ENCODE measurements at places on chromosomes 5 and 9. TPM values are rescaled to one million over a fixed set of nuclear protein-coding genes. Genes with fewer than 3 reads are reported as not detected.
A peak's percentile ranks its signal among the peaks of the same experiment; 100 is the strongest.

GRCh38 chr5:56457887-56458812 lies 225.0 kb upstream of the ANKRD55 start:
- no peak overlapping the region for H3K4me3 ChIP-seq
- no peaks in the 10 kb centered on the region for H3K27me3 ChIP-seq
- no peaks in the 10 kb centered on the region for H3K4me1 ChIP-seq

The PCDHGA11 gene
- total RNA-seq = 5.0 TPM

- H3K36me3 ChIP-seq = no peaks in the 10 kb centered on the region
- no peak overlapping the region for H3K4me3 ChIP-seq
- no peak overlapping the region for H3K27ac ChIP-seq
- no peak for DNase-seq
Observed at GRCh38 chr5:90285581-90285980, 124.0 kb downstream of the CETN3 start.

- H3K4me3 ChIP-seq = no peak overlapping the region
- H3K27me3 ChIP-seq = no peaks in the 10 kb centered on the region
- H3K36me3 ChIP-seq = no peaks in the 10 kb centered on the region
- no peak for DNase-seq
- no peak overlapping the region for H3K27ac ChIP-seq
Observed at GRCh38 chr5:38927470-38927869, 81.7 kb downstream of the OSMR start.

- H3K27me3 ChIP-seq = no peaks in the 10 kb centered on the region
- H3K4me1 ChIP-seq = no peaks in the 10 kb centered on the region
- H3K4me3 ChIP-seq = no peak overlapping the region
- H3K36me3 ChIP-seq = no peaks in the 10 kb centered on the region
Observed at GRCh38 chr9:108108852-108109448, 619.4 kb upstream of the KLF4 start.

DNA sequence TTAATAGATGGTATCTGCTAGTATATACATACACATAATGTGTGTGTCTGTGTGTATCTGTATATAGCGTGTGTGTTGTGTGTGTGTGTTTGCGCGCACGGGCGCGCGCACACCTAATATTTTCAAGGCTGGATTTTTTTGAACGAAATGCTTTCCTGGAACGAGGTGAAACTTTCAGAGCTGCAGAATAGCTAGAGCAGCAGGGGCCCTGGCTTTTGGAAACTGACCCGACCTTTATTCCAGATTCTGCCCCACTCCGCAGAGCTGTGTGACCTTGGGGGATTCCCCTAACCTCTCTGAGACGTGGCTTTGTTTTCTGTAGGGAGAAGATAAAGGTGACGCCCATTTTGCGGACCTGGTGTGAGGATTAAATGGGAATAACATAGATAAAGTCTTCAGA lies 757 bp downstream of the FXN start:
- H3K36me3 ChIP-seq = no peaks in the 10 kb centered on the region
- H3K27ac ChIP-seq = peak overlapping the region; percentile 73
- DNase-seq = no peak

The SPINK13 gene
- total RNA-seq = 0.48 TPM

DNA sequence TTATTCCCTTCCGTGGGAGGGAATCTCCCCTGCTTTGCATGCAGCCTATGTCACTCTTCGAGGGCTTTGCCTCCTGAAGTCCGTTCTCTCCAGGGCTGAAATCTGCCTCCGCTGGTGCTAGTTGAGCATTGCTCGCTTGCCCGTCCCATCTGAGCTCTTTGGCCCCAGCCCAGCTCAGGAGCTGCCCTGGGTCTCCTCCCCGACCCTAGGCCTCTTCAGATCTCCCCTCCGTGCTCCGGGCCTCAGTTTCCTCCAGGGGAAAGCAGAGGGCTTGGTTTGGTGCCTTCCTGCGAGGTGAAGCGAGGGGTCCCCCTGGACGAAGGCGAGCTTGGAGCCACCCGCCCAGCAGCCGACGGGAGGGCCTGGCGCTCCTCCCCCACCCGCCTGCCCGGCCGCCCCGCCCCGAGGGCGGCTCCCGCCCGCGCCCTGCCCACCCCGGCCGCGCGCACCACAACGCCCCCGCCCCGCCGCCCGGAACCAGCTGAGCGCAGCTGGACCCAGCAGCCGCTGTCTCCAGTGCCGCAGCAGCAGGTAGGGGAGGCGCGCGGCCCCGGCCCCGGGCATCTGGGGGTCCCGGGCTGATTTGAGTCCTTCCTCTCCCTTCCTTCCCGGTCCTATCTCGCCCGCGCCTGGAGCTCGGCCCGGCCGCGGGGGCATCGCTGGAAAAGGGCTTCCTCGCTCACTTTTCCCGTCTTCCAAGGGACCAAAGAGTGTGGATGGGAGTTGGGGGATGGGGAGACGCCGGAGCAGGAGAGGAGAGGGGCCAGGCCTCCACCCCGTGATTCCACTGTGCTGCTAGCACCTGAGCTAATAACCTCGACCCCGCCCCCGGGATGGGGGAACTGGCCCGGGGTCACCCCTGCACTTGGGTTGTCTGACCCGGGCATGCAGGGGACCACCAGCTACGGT lies at the start of gene GSN:
Gene GSN, plus strand, starts transcription at position 474 of the 909 bp plus-strand sequence. CDS start 33,810 bp downstream, outside the sequence.
- peak within 1 kb of the TSS; percentile 93 for H3K27ac ChIP-seq
- no peaks in the 10 kb centered on the region for H3K36me3 ChIP-seq
- DNase-seq = peak; percentile 70
- H3K27me3 ChIP-seq = no peaks in the 10 kb centered on the region
- peak within 1 kb of the TSS; percentile 94 for H3K4me3 ChIP-seq

DNA sequence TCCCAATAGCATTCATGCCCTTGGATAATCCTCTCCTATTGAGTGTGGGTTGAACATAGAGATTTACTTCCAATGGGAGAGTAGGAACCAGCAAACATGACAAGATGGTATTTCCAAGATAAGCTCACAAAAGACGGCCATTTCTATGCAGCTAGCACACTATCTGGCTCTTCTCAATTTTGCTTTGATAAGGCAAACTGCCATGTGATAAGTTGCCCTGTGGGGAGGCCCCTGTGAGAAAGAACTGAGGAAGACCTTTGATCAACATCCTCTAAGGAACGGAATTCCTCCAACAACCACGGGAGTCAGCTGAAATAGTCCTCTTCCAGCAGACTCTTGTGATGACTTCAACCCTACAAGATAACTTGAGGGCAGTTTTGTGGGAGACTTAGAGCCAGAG lies 211.9 kb upstream of the TRPM3 start:
- H3K4me3 ChIP-seq = no peak overlapping the region
- no peak overlapping the region for H3K27ac ChIP-seq
- no peaks in the 10 kb centered on the region for H3K36me3 ChIP-seq
- H3K4me1 ChIP-seq = no peaks in the 10 kb centered on the region
- H3K27me3 ChIP-seq = no peaks in the 10 kb centered on the region
- no peak for DNase-seq

DNA sequence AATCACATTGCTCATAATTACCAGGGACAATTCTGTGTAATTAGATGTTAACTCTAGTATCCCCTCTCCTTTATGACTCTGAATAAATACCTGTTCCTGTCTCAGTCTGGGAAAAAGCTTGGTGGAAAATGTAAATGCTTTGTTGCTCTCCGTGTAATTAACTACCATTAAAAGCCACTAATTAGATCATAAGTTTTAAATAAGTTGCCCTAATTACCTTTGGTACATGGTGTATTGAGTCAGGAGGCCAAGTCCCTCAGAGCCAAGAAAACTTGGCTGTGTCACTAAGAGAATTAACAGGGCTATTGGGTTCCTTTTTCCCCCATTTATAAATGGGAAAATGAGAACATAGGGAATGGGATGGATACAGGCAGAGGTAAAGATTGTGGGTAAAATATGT lies 617.6 kb downstream of the TLR4 start:
- no peaks in the 10 kb centered on the region for H3K27me3 ChIP-seq
- no peaks in the 10 kb centered on the region for H3K36me3 ChIP-seq
- H3K27ac ChIP-seq = no peak overlapping the region
- DNase-seq = no peak
- H3K4me3 ChIP-seq = no peak overlapping the region

GRCh38 chr5:148953711-148954110 lies 109.2 kb downstream of the SH3TC2 start:
- DNase-seq = no peak
- H3K4me1 ChIP-seq = no peaks in the 10 kb centered on the region
- H3K36me3 ChIP-seq = no peaks in the 10 kb centered on the region

The GKAP1 gene
- total RNA-seq = 13.4 TPM

GRCh38 chr5:67146574-67146973 lies 50.0 kb downstream of the CD180 start:
- H3K4me1 ChIP-seq = no peaks in the 10 kb centered on the region
- H3K27ac ChIP-seq = no peak overlapping the region
- H3K36me3 ChIP-seq = no peaks in the 10 kb centered on the region
- H3K27me3 ChIP-seq = no peaks in the 10 kb centered on the region

DNA sequence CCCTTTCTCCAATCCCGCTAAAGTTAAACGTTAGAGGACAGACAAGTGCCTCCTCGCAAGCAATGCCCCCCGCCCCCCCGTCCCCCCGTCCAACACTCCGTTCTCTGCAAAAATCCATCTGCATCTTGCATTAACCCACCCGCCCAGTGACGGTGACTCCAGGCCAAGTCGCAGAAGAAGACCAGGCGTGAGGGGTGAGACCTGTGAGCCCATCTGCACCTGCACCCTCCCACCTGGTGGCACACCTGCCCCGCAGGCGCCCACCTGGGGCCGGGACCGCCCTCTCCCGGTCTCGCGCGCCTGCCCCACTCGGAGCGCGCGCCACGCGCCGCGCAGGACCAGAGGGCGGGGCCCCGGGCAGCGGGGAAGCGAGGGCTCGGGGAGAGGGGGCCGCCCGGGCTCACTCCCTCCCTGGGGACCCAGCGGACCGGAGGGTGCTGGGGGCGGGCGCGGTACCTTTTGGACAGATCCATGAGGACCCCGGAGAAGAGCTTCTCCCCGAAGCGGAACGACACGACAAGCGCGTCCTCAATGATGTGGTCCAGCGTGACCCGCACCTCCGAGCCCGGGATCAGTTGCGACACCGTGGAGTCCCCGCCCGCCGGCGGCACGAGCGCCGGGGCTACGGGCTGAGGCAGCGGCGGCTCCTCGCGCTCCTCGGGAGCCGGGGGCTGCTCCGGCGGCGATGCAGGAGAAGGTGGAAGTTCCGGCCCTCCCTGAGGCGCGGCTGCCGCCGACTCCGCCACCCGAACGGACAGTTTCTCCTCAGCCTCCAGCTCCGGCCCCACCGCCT lies 705 bp downstream of the PWWP2A start:
- H3K4me1 ChIP-seq = no peaks in the 10 kb centered on the region
- H3K4me3 ChIP-seq = peak overlapping the region; percentile 98
- H3K27me3 ChIP-seq = no peaks in the 10 kb centered on the region
- DNase-seq = peak; percentile 53
- H3K27ac ChIP-seq = peak overlapping the region; percentile 97

GRCh38 chr5:61933787-61934626 lies 372.0 kb upstream of the KIF2A start:
- H3K27ac ChIP-seq = no peak overlapping the region
- DNase-seq = peak; percentile 24
- H3K4me1 ChIP-seq = no peaks in the 10 kb centered on the region
- H3K4me3 ChIP-seq = no peak overlapping the region

- no peak overlapping the region for H3K4me3 ChIP-seq
- DNase-seq = no peak
- H3K36me3 ChIP-seq = no peaks in the 10 kb centered on the region
- no peaks in the 10 kb centered on the region for H3K27me3 ChIP-seq
- no peak overlapping the region for H3K27ac ChIP-seq
Observed at GRCh38 chr5:543755-544674, 19.8 kb upstream of the SLC9A3 start.

The MARCHF3 gene
- 7.5 TPM for total RNA-seq

DNA sequence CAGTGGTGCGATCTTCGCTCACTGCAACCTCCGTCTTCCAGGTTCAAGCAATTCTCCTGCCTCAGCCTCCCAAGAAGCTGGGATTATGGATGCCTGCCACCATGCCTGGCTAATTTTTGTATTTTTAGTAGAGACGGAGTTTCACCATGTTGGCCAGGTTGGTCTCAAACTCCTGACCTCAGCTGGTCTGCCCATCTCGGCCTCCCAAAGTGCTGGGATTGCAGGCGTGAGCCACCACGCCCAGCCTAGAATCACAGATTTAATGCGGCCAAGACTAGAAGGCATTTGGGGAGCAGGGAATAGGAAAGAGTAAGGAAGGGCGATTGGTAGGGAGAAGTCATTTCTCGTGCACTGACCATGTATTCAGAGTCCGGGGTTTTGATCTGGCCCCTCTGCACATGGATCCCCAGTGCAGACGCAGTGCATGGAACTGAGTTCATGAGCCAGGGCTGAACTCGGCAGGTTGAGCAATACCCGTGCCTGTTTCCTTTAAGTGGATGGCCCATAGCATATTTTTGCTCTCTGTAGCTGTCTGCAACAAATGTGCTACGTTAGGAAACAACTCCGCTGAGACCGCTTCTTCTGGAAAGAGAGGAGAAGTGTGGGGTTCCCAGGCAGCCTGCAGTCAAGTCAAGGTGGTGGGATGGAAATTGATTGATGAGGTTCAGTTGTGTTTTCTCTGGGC lies 3.4 kb upstream of the HMCN2 start:
- H3K36me3 ChIP-seq = no peaks in the 10 kb centered on the region
- no peaks in the 10 kb centered on the region for H3K27me3 ChIP-seq
- H3K4me1 ChIP-seq = peaks cover 9% of the 10 kb centered on the region
- no peak overlapping the region for H3K27ac ChIP-seq

- peak overlapping the region; percentile 46 for H3K4me3 ChIP-seq
- DNase-seq = no peak
- no peak overlapping the region for H3K27ac ChIP-seq
- H3K4me1 ChIP-seq = peaks cover 13% of the 10 kb centered on the region
Observed at GRCh38 chr5:135032999-135033861, 798 bp downstream of the PITX1 start.

GRCh38 chr9:88745276-88746001 lies 210.5 kb downstream of the NXNL2 start:
- H3K27ac ChIP-seq = peak overlapping the region; percentile 3
- no peaks in the 10 kb centered on the region for H3K36me3 ChIP-seq
- no peaks in the 10 kb centered on the region for H3K4me1 ChIP-seq
- H3K27me3 ChIP-seq = no peaks in the 10 kb centered on the region
- DNase-seq = no peak
- no peak overlapping the region for H3K4me3 ChIP-seq

GRCh38 chr9:116325924-116326323 lies 172.3 kb downstream of the PAPPA start:
- no peaks in the 10 kb centered on the region for H3K36me3 ChIP-seq
- no peak overlapping the region for H3K27ac ChIP-seq
- no peaks in the 10 kb centered on the region for H3K27me3 ChIP-seq
- DNase-seq = no peak
- H3K4me3 ChIP-seq = no peak overlapping the region

- no peaks in the 10 kb centered on the region for H3K27me3 ChIP-seq
- no peak overlapping the region for H3K4me3 ChIP-seq
- H3K4me1 ChIP-seq = no peaks in the 10 kb centered on the region
- DNase-seq = no peak
- H3K36me3 ChIP-seq = no peaks in the 10 kb centered on the region
- H3K27ac ChIP-seq = no peak overlapping the region
Observed at GRCh38 chr5:61229416-61229815, 67.1 kb upstream of the SMIM15 start.

The TMOD1 gene
- 10.4 TPM for total RNA-seq

DNA sequence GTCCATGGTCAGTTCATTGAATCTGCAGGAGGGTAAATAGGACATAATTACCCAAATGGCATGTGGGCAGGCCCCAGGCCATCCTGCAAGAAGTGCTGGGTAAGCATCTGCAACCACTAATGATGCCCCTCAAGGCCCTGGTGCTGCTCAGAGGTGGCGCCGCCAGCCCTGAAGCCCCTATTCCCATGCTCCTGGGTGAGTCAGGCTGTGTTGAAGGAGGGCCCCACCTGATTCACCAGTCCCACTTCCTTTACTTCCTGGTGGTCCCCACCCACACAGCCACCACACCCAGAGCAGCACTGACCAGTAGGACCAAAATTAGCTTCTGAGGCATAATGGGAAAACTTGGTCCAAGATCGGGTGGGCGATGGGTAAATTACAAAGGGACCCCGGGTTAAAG lies 120.4 kb upstream of the SPRY4 start:
- no peaks in the 10 kb centered on the region for H3K27me3 ChIP-seq
- DNase-seq = no peak
- no peaks in the 10 kb centered on the region for H3K4me1 ChIP-seq

The PCA3 gene
- total RNA-seq = not detected

The CNTLN gene
- 19.7 TPM for total RNA-seq
